ENCODE measurements at places on chromosomes 5 and 9. TPM values are rescaled to one million over a fixed set of nuclear protein-coding genes. Genes with fewer than 3 reads are reported as not detected.

DNA sequence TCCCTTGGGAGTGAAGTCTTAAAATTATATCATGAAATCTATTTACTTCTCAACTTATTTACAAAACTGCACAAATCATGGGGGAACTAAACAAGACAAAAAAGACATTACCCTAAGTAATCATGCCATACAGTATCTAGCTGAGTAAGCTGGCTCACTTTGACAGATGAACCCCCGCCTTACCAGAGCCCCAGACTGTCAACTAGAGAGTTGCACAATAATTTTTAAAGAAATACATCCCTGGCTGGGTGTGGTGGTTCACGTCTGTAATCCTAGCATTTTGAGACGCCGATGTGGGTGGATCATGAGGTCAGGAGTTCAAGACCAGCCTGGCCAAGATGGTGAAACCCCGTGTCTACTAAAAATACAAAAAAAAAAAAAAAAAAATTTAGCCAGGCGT is 62.3 kb downstream of the LPAR1 start:
- DNase-seq: no peak

DNA sequence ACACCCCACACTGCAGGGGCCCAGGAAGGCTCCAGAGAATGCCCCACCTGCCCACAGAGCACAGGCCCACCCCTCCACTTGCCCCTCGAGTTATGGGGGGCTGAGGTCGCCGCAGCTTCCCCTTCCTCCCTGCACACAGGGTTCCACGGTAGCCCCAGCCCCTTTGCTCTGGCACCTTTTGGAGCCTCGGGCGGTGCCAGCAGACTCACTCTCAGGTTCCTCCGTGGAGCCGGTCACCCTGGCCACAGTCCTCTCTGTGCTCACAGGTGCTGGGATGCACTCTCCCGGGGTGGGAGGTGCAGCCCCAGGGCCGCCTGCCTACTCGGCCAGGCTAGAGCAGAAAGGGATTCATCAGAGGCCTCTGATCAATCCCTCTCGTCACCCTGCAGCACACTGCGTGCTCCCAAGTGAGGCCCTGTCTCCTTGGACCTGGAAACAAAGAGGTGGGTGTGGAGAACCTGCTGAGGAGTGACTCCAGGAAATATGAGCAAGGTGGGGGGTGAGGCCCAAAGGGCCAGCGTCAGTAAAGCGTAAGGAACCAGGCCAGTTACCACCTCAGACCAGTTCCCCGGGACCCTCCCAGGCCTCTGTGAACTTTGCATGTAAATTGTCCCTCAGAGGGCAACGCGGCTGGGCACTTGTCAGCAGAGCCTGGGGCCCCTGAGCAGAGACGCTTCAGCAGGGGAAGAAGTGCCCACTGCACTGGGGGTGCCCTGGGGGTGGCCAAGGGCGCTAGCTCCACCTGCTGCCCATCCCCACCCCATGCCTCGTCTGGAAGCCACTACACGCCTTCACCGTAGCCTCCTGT is 167.8 kb downstream of the OLFM1 start:
- no peak for DNase-seq

GRCh38 chr5:170917113-170917512 is 55.3 kb downstream of the RANBP17 start:
- no peak for DNase-seq

GRCh38 chr5:39283231-39283818 is 64.0 kb upstream of the FYB1 start:
- DNase-seq: peak; percentile 42

The PCDHA11 gene
- total RNA-seq: 0.61 TPM

The S1PR3 gene
- 13.6 TPM for total RNA-seq

Data from upper lobe of left lung (tissue), 6 donors.